ENCODE measurements at places on chromosomes 13 and 19. TPM values are rescaled to one million over a fixed set of nuclear protein-coding genes. Genes with fewer than 3 reads are reported as not detected.

The ARHGAP33 gene
- 66.6 TPM for total RNA-seq

The FBN3 gene
- total RNA-seq = not detected

The ZNF737 gene
- 18.4 TPM for total RNA-seq

GRCh38 chr13:51147732-51148131, 36.7 kb upstream of the C13orf42 start:
- no peak for DNase-seq

- DNase-seq = no peak
Observed at GRCh38 chr19:33383720-33384292, 10.3 kb downstream of the CEBPG start.

GRCh38 chr13:65540175-65540574, 1690.0 kb downstream of the PCDH9 start:
- DNase-seq = no peak

- peak; percentile 46 for DNase-seq
Observed at GRCh38 chr19:19120308-19121231, 17.7 kb downstream of the TMEM161A start.

DNA sequence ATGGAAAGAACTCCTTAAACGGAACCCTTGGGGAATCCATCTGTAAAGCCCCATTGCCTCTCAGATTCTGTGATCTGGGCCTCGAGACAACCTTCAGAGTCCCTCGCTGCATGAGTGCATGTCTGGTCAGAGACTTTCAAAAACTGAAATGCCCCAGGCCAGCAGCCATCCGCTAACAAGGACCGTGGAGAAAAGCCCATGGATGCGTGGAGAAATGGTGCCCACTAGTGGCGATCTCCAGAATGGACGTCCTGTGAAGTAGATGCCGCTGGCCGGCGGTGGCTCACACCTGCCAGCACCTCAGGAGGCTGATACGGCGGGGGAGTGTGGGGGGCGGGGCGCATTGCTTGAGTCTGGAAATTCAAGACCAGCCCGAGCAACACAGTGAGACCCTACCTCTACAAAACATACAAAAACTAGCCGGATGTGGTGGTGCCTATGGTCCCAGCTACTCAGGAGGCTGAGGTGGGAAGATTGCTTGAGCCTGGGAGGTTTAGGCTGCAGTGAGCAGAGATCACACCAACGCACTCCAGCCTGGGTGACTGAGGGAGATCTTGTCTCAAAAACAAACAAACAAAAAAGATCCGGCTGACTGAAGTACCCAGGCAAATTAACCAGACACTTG, 7.9 kb upstream of the CDC16 start:
- DNase-seq = peak; percentile 89

DNA sequence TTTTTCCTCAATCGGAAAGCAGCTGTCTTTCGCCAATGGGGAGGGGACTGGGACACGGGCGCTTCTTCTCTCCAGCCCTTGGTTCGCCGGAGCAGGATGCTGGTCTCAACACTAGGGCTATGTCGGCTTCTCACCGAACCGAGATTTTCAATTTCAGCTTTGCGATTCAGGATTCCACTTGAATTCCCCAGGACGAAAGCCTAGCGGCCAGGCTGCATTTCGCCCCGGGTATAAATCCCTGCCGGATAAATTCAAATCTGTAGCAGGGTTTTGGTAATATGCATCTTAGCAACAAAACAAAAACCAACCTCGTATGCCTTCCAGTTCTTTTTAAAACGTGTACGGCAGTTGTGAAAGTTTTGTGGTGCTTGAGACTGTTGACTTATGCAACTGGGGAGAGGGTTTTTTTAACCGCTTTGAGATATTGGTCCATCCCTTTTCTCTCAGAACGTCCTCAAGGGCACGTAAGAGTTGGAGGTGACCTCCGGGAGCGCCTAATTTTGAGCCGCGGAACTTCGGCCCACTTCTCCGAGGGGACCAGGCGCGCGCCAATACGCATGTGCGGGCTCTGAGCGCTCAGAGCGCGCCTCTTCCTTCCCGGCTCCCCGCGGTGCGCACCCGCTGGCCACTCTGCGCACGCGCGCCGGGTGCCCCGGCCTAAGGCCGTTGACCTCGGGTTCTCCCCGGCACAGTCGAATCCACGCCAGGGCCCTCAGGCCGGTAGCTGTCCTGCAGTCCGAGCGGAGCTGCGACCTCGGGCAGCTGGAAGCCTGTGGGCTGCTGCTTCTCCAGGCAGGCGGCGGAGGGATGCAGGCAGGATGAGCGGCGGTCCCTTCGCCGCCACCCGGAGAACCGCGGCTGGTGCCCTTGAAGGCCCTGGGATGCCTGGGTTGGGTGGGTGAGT, 7.6 kb downstream of the POU4F1 start:
- DNase-seq = no peak

- DNase-seq = no peak
Observed at GRCh38 chr13:102983496-102983895, 82.7 kb downstream of the SLC10A2 start.

- DNase-seq = no peak
Observed at GRCh38 chr19:16801600-16802013, 27.6 kb upstream of the SIN3B start.

DNA sequence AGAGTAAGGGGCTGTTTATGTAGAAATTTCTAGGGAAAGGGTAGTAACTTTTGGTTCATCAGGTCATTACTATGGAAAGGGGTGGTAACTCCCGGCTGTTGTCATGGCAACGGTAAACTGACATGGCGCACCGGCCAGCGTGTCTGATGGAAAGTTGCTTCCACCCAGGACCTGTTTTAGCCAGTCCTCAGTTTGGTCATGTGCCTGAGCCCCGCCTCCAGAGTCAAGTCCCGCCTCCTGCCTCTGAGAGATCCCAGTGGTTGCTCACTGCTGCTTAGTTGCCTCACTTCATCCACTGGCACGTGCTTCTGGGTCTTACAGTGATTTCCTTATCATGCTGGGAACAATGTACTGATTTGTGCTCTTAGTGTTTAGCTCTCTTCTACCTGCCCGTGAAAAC, 455.2 kb upstream of the ZNF507 start:
- DNase-seq = no peak

Data from activated CD8-positive, alpha-beta T cell treated with anti-CD3 and anti-CD28 coated beads, Interleukin-2, amount 10 ng/mL, durations not matched to agents 7 days and 5 days (primary cell).